ENCODE measurements at places on chromosomes 12 and 14.

DNA sequence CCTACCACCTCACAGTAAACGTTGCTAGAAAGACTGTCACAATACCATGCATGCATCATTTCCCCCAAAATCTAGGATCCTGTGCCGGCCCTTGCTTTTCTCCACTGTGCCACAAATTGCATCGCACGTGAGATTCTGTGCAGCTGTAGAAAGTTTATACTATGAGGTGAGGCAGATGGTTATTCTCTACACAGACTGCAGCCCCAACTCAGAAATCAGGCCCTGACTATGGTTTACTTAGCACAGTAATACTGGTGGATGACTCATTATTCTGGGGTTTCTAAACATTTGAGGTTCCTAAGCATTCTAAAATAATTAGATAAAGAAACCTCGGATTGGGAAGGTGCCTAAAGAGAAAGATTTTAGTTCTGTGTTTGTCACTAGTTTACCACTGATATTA lies 163.8 kb upstream of the CCDC198 start:
- DNase-seq = no peak

DNA sequence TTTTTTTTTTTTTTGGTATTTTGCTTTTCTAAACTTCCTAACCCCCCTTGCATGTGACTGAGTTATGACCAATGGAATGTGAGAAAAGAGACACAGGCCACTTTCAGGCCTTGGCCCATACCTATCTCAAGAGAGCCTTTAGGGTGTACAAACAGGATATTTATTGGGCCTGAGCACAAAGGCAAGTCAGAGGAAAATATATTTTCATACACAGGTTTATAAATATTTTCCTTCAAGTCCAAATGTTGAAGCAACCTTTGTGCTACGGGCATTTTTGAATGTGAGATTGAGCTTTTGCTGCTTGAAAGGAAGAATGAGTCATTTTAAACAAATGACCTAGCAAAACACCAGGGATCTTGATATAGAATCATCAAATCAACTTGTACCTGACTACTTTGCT lies 228.6 kb upstream of the E2F7 start:
- DNase-seq = no peak

- DNase-seq = no peak
These were observed 78.1 kb downstream of the ABCD2 start for GRCh38 chr12:39541471-39541870.

DNA sequence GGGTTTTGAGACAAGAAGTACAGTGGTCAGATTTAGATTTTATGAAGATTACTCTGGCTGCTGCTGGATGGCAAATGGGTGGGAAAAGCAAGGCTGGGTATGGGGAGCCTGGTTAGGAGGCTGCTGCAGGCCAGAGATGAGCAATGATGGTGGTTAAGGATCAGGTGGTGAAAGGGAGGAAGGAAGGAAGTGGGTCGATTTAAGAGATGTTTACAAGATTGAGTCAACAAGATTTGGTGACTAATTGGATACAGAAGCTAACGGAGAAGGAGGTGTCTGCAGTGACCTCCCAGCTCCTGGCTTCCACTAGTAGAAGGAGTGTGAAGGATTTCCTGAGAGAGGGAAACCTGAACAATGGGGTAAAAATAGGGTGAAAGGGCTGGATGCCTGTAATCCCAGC lies 18.7 kb downstream of the NOS1 start:
- DNase-seq = no peak

DNA sequence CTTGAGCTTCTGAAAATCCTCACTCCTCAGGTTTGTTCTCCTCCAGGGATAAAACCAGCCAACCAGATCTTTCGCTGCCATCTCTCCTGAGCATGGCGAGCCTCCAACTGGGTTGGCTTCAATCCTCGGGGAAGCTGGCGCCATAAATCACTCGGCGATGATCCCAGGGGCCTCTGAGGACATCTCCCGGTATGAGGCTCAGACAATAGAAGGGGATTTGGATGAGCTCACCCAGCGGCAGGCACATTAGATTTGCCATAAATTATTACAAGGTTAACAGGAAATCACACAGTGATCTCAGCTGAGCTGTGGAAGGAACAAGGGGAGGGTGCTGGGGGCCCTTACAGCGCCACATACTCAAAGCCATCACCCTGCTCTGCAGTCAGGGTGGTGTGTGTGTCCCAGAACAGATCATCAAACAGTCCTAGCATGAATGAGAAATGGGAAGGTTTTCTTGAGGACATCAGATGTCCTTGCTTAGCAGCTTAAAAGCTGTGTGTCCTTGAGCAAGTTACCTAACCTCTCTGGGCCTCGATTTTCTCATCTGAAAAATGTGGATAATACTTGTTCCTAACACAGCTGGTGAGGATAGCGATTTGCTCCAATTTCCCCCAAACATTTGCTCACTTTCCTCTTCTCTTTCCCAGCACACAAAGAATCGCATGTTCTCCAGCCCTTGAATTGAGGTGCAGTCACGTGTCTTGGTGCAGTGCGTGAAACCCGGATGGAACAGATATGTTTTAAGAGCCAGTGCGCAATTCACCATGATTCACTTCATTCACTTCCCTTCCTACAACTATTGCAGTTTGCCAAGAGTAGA lies 142.8 kb downstream of the SCARB1 start:
- peak; percentile 92 for DNase-seq

All from COR-L47 (cell line).